Body of pancreas (tissue), 4 donors: ENCODE measurements at places on chromosomes 1 and 21.

DNA sequence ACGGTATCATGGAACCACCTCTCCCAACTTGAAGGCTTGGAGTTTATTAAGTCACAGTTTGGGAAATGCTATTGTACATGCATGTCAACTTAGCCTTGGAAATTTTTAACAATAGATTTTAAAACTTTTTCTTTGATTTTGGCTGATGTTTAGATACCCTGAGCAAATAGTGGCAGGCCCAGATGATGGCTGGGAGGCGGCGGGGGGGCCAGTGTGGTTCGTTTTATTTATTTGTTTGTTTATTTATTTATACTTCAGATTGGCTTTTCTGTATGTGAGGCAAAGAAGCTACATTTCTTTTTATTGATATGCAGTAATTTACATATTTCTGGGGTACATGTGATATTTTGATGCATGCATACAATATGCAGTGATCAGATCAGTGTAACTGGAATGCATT, 82.0 kb downstream of the VWA5B1 start:
- peaks cover 2% of the 10 kb centered on the region for H3K27me3 ChIP-seq
- H3K36me3 ChIP-seq, result no peaks in the 10 kb centered on the region
- H3K4me1 ChIP-seq, result no peaks in the 10 kb centered on the region
- no peak for DNase-seq
- H3K27ac ChIP-seq, result no peak overlapping the region
- H3K4me3 ChIP-seq, result no peak overlapping the region

GRCh38 chr1:200771625-200772555, 33.2 kb downstream of the CAMSAP2 start:
- no peaks in the 10 kb centered on the region for H3K4me1 ChIP-seq
- DNase-seq, result no peak
- H3K36me3 ChIP-seq, result no peaks in the 10 kb centered on the region
- H3K27ac ChIP-seq, result no peak overlapping the region
- no peak overlapping the region for H3K4me3 ChIP-seq
- no peaks in the 10 kb centered on the region for H3K27me3 ChIP-seq

DNA sequence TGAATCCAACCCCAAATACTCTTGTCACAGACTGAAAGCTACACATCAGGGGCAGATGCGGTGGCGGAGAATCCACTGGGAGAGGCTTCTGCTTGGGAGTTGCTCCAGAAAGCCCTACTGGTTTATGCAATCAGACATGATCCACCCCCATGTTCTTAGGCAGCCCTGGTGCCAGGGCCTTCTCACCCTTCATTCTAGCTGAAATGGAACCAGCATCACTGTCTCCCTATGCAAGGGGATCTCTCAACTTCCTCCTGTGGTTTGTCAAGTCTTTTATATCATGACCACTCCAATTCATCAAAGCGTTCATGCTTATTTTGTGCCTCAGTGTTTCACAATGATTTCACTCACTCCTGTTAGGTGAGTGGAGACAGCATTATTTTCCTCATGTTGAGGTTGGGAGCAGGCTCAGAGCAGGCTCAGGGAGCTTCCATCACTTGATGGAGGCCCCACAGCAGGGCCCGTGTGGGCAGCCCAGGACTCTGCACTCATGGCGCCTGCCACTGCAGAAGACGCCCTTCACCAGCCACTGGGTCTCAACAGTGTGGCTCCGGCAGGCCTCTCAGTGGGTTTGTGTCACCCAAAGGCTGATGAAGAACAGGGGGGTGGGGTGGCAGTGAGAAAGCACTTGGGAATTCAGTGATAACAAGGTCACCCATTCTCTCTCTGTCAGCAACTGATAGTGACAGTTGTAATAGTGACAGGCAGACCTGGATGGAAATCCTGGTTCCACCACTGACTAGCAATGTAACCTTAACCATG, 67.1 kb downstream of the CD58 start:
- H3K27me3 ChIP-seq, result no peaks in the 10 kb centered on the region
- peaks cover 4% of the 10 kb centered on the region for H3K4me1 ChIP-seq
- no peak for DNase-seq
- no peak overlapping the region for H3K4me3 ChIP-seq

DNA sequence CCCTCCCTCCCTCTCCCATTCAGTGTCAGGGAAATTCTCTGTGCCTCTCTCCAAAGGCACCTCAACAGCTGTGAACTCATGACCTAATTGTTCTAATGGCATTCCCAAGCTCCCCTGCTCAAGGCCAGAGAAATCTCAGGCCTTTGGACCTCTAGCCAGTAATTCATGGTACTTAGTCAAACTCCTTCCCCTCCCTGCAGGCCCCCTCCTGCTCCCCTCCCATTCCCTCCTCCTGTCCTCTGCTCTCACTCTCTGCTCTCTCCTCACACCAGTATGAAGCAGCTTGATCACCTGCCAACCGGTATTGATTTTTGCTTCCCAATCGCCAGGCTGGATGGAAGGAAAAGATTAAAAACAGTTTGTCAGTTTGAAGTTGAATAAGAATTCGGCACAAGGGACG, 370.5 kb upstream of the PBX1 start:
- no peak overlapping the region for H3K27ac ChIP-seq
- H3K4me3 ChIP-seq, result no peak overlapping the region
- H3K36me3 ChIP-seq, result no peaks in the 10 kb centered on the region

- no peaks in the 10 kb centered on the region for H3K36me3 ChIP-seq
- no peak overlapping the region for H3K4me3 ChIP-seq
- H3K4me1 ChIP-seq, result no peaks in the 10 kb centered on the region
- DNase-seq, result peak; percentile 17
- H3K27ac ChIP-seq, result no peak overlapping the region
- H3K27me3 ChIP-seq, result no peaks in the 10 kb centered on the region
These were observed 39.8 kb upstream of the LRP8 start for GRCh38 chr1:53367503-53368313.

GRCh38 chr1:187481581-187482148, 652.9 kb downstream of the PLA2G4A start:
- H3K27me3 ChIP-seq, result no peaks in the 10 kb centered on the region
- H3K4me3 ChIP-seq, result no peak overlapping the region
- H3K4me1 ChIP-seq, result peaks cover 4% of the 10 kb centered on the region

- no peaks in the 10 kb centered on the region for H3K27me3 ChIP-seq
- H3K4me1 ChIP-seq, result peaks cover 6% of the 10 kb centered on the region
- H3K4me3 ChIP-seq, result no peak overlapping the region
- no peak overlapping the region for H3K27ac ChIP-seq
These were observed 4.7 kb downstream of the S100A2 start for GRCh38 chr1:153560771-153561465.

DNA sequence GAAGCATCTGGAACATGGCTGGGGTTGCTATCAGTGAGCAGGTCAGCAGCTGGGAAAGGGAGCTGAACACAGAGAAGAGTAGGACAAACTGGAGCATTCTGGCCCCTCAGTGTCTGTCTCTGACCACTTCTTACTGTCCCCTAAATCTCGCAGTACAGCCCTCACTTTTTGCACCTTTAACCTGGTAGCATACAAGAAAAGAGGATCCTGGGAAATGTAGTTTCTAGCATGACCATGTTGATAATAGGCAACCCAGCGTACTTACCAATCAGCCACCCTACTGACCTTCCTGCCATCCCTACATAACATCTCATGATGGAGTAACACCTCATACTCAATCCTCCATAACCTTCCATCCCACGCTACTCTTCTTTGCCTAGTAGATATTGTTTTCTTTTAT, 99.1 kb upstream of the RAVER2 start:
- peaks cover 7% of the 10 kb centered on the region for H3K36me3 ChIP-seq
- H3K27me3 ChIP-seq, result no peaks in the 10 kb centered on the region
- no peak overlapping the region for H3K27ac ChIP-seq
- no peaks in the 10 kb centered on the region for H3K4me1 ChIP-seq
- no peak for DNase-seq

DNA sequence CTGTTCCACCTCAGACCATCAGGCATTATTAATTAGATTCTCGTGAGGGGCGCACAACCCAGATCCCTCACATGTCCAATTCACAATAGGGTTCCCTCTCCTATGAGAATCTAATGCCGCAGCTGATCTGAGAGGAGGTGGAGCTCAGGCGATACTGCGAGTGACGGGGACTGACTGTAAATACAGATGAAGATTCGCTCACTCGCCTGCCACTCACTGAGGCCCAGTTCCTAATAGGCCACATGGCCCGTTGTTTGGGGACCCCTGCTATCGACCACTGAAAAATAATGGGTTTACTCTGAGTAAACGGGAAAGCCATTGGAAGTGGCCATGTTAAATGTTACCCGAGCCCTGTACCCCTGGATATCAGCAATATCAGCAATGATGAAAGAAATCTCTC, 65.9 kb downstream of the GRIK1 start:
- no peaks in the 10 kb centered on the region for H3K27me3 ChIP-seq
- DNase-seq, result no peak
- no peaks in the 10 kb centered on the region for H3K4me1 ChIP-seq
- H3K36me3 ChIP-seq, result no peaks in the 10 kb centered on the region
- no peak overlapping the region for H3K4me3 ChIP-seq

- H3K27me3 ChIP-seq, result no peaks in the 10 kb centered on the region
- H3K27ac ChIP-seq, result no peak overlapping the region
- no peak for DNase-seq
- no peak overlapping the region for H3K4me3 ChIP-seq
- H3K36me3 ChIP-seq, result no peaks in the 10 kb centered on the region
These were observed 125.4 kb downstream of the EIF4G3 start for GRCh38 chr1:21051177-21051825.

- H3K4me3 ChIP-seq, result no peak overlapping the region
- peaks cover 1% of the 10 kb centered on the region for H3K36me3 ChIP-seq
- DNase-seq, result no peak
- H3K27me3 ChIP-seq, result no peaks in the 10 kb centered on the region
- H3K4me1 ChIP-seq, result peaks cover 18% of the 10 kb centered on the region
These were observed 32.6 kb downstream of the SLC44A3 start for GRCh38 chr1:94852788-94853187.

DNA sequence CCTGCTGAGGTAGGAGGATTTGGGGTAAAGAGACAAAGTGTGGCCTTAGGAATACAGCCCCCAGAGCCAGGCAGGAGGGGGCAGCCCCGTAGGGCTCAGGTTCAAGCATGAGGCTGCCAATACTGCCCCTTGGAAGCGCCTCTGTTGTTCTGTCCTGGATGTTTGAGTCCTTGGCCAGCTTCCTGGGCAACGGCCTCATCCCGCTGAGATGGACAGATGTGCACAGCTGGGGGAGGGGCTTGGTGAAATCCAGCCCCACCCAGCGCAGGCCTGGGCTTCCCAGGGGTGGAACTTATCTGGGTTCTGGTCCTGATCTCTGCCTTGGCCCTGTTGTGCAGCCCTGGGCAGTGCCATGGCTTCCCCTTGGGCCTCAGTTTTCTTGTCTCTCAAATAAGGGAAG, 34.8 kb upstream of the MAN1C1 start:
- no peaks in the 10 kb centered on the region for H3K27me3 ChIP-seq
- H3K4me1 ChIP-seq, result no peaks in the 10 kb centered on the region
- no peaks in the 10 kb centered on the region for H3K36me3 ChIP-seq
- H3K4me3 ChIP-seq, result no peak overlapping the region

DNA sequence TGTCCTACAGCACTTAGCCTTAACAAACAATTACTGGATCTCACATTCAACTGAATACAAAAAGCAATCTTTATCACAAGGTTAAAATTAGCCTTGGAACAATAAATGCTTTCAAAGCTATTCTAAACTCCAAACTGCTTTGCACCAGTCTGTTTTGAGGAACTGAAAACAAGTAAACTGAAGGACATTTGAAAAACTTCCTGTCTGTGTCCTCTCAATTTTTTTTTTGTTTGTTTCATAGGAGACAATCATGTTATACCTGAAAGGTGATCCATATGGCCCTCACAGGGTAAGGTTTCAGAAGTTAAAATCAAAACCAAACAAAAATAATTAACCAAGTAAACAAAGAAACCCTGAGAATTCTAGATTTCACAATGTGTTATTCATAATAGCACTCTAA, 459.1 kb downstream of the DPYD start:
- no peaks in the 10 kb centered on the region for H3K4me1 ChIP-seq
- no peak overlapping the region for H3K4me3 ChIP-seq
- no peaks in the 10 kb centered on the region for H3K36me3 ChIP-seq
- H3K27ac ChIP-seq, result no peak overlapping the region
- H3K27me3 ChIP-seq, result no peaks in the 10 kb centered on the region
- DNase-seq, result no peak

DNA sequence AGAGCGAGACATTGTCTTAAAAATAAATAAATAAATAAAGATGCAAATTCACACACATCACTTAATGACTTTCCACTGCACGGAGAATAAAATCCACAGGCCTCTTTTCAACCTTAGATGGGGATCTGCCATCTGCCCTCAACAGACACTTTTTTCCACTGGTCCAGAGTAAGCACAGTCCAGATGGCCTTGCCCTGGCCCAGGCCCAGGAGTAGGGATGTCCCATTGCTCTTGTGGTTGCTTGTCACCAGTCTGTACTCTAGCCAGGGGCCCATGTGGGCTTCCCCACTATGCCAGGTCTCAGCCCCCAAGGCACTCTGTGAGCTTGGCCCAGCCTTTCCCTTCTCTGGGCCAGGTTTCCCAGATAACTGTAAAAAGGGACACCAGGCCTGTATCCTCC, 17.4 kb downstream of the PLOD1 start:
- DNase-seq, result no peak
- H3K4me3 ChIP-seq, result no peak overlapping the region
- H3K27ac ChIP-seq, result no peak overlapping the region
- no peaks in the 10 kb centered on the region for H3K4me1 ChIP-seq
- H3K27me3 ChIP-seq, result no peaks in the 10 kb centered on the region

DNA sequence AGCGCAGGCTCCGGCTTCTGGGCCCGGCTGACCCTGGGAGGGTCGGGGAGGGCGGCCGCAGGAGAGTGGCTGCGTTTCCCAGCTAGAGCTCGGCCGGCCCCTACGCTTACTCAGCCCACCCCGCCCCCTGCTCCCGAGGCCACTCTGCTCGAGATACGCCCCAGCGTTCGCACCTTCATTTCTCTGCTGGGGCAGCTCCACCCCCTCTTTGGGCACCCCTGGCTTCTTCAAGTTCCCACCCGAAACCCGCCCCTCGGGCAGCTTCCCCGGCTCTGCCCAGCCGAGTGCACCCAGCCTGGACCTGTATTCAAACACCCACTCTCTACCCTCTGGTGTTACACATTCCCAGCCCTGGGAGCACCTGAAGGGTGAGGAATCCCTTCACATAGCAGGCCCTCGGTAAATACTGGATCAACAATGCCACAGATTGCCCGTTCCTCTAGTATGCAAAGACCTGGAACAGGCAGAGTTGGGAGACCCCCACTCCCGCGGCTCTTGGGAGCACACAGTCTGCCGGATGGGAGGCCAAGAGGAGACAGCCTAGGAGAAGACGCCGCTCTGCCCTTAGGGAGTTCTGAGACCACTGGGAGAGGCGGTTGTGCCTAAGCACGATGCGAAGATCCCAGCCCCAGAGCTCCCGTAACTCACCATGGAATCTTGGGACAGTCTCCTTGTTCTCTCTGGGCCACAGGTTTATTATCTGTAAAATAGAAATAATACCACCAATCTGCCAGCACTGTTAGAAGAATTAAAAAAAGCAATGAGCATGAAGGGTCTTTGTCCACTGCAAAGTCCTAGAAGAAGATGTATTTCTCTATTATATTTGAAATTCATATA, 566 bp upstream of the PAQR7 start:
- peaks cover 81% of the 10 kb centered on the region for H3K4me1 ChIP-seq
- H3K27ac ChIP-seq, result peak overlapping the region; percentile 90
- DNase-seq, result peak; percentile 59
- H3K4me3 ChIP-seq, result no peak overlapping the region
- no peaks in the 10 kb centered on the region for H3K36me3 ChIP-seq

- peaks cover 14% of the 10 kb centered on the region for H3K36me3 ChIP-seq
- no peak overlapping the region for H3K27ac ChIP-seq
- no peak overlapping the region for H3K4me3 ChIP-seq
- DNase-seq, result no peak
- peaks cover 28% of the 10 kb centered on the region for H3K4me1 ChIP-seq
These were observed 5.1 kb downstream of the ATF3 start for GRCh38 chr1:212613440-212614335.
